ENCODE measurements at places on chromosomes 12 and 14.

DNA sequence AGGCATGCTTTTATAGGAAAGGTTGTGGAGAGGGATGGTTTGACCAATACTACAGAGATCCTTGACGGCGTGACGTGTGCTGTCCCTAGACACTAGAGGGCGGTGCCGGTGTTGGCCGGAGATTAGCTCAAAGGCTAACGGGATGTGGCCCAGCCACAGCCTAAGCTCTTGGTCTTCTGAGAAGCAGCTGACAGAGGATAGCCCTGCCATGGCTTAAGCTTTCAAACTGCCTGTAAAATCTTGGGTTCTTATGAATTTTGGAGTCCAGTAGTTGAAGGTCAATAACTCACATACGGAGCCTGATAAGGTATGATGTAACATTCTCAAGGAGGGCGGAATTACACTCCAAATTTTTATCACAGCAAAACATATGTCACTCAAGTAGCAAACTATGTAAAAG is 515.7 kb upstream of the ATXN7L3B start:
- H3K4me1 ChIP-seq = no peaks in the 10 kb centered on the region
- H3K27ac ChIP-seq = no peak overlapping the region
- no peaks in the 10 kb centered on the region for H3K36me3 ChIP-seq
- no peaks in the 10 kb centered on the region for H3K27me3 ChIP-seq
- DNase-seq = no peak

- no peak for DNase-seq
- no peak overlapping the region for H3K4me3 ChIP-seq
Measured at GRCh38 chr14:72594099-72594901, 299.6 kb downstream of the DPF3 start.

- H3K4me3 ChIP-seq = no peak overlapping the region
- H3K36me3 ChIP-seq = peaks cover 2% of the 10 kb centered on the region
- H3K4me1 ChIP-seq = no peaks in the 10 kb centered on the region
- DNase-seq = no peak
Measured at GRCh38 chr12:14982562-14982961, 9.7 kb downstream of the PDE6H start.

- no peak overlapping the region for H3K27ac ChIP-seq
- no peaks in the 10 kb centered on the region for H3K4me1 ChIP-seq
- no peaks in the 10 kb centered on the region for H3K36me3 ChIP-seq
- H3K4me3 ChIP-seq = peak overlapping the region; percentile 87
- DNase-seq = no peak
- no peaks in the 10 kb centered on the region for H3K27me3 ChIP-seq
Measured at GRCh38 chr12:23950775-23951451, 1.4 kb upstream of the SOX5 start.

DNA sequence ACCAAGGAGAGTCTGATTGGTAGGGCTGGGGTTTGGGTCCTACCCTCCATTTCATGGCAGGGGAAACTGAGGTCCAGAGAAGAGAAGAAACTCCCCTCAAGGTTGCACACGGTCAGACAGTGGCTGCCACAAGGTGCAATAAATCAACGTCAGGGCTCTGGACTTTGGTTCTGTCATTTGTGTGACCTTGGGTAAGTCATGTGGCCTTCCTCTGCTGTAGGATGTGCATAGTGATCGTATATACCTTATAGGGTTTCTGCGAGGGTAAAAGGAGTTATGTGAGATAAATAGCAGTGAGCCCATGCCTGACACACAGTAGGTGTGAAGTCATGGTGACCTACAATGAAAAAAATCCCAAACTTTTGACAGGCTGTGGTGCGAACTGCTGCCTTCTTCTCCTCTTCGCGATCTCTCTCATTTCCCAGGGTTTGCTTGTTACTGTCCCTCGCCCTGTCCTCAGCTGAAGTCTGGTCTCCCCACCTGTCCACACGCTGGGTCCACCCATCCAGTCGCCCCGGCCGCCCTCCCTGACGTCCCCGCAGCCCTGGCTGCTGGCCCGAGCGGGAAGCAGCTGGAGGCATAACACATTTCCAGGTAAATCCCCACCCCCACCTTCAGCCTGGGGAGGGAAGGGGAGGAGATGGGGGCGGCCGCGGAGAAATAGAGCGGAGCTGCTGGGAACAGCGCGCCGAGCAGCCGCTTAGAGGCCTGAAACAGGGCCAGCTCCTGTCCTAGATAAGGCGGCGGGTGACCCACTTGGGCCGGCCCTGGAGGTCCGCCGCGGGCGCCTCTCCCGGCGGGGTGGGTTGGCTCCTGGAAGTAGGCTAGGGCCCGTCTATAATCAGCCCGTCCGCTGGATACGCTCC is 1.8 kb upstream of the FAM222A start:
- no peak overlapping the region for H3K4me3 ChIP-seq
- H3K36me3 ChIP-seq = no peaks in the 10 kb centered on the region
- H3K27ac ChIP-seq = no peak overlapping the region
- H3K4me1 ChIP-seq = no peaks in the 10 kb centered on the region

Data from aorta (tissue), 5 donors.